ENCODE measurements at places on chromosomes 1 and 21.

GRCh38 chr1:33384040-33384812 lies 46.7 kb downstream of the PHC2 start:
- DNase-seq, result peak; percentile 9

DNA sequence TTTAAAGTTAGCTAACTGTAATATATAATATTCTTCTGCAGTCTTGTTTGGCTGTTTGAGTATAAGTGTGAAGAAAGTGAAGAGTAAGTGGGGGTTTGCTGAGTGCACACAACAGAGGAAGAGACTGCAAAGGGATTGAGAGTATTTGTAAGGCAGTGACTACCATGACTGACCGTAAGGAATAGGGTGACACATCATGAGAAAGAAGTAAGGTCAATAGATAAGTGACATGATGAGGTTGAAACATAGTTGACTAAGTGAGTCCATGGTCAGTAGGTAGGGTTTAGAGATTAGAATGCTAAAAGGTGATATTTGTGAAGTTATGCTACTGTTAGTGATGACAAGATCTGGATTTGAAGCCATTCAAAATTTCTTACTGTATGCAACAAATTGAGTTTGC lies 27.7 kb downstream of the WARS2 start:
- DNase-seq, result no peak

DNA sequence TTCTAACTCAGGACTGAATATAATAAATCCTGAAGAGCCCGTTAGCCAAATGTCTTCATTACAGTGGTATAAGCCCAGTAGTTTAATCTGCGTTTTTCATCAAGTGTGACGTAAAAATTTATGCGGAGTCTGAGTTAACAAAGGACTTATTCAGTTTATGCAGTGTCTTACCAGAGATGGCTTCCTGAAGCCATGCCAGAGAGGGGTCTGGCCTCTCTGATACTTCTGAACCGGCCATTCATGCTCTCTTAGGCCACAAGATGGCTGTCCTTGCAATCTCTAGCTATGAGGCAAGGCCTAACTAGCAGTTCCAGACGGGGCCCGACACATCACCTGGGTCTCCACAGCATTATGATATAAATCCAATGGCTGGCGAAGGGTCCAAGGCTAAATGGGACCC lies 101.4 kb downstream of the TEX35 start:
- no peak for DNase-seq

GRCh38 chr1:4152266-4152665 lies 252.2 kb upstream of the C1orf174 start:
- no peak for DNase-seq

GRCh38 chr1:11485191-11485590 lies 6.2 kb downstream of the DISP3 start:
- DNase-seq, result peak; percentile 24

DNA sequence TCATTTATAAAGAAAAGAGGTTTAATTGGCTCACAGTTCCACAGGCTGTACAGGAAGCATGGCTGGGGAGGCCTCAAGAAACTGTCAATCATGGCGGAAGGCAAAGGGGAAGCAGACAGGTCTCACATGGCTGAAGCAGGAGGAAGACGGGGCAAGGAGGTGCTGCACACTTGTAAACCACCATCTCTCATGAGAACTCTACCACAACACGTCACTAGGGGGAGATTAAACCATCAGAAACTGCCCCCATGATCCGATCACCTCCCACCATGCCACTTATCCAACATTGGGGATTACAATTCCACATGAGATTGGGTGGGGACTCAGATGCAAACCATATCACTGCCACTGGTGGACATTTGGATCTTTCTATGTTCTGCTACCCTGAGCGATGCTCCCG lies 351.4 kb downstream of the NPHP4 start:
- no peak for DNase-seq

DNA sequence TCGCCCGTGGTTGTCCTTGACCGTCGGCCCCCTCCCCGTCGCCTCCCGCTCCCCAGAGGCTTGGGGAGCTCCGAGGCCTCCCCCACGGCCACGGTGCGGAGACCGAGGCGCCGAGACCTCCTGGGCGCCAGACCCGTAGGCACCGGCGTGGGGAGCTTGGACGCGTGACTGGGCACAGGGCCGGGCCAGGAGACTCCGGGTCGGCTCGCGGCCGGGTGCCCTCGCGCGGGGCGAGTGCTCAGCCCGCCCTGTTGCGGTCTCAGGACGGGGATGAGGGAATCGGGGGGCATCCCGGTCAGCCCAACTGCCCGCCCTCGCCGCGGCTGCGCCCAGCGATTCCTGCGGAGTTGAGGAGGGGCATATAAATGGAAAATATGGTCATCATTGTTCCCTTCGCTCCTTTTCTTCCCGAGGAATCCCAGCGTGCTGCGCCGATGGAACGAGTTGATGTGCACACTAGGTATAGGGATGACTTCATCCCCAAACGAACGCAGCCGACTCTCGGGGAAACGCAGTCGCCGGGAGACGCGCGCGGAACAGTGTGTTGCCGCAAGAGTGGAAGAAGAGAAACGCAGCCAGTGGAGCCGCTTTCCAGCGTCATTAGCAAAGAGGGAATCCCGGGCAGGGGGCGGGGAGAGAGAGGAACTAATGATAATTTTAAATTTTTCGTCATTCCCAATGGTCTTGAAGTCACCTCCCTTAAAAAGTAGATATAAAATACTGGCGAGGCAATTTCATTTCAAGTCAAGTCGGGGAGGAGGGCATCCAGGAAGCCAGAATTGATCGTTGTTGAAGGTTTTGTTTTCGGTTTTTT lies 747 bp upstream of the ENAH start:
- DNase-seq, result peak; percentile 64

DNA sequence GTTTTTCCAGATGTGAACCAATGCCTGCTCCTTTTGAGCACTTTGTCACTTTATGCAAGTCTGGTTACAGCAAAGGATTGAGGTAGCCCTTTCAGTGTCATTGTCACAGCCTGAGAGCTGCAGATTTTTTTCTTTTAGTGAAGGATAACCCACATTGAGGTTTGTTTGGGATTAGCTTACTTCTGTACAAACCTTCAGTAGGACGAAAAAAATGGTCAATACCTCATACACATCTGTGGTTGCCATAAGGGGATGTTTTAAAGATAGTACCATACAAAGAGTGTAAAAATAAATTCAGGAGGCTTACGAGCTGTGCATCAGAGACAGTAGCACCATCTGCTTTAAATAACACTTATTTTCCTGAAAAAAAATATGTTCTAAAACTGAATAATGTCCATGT lies 566.0 kb downstream of the AJAP1 start:
- no peak for DNase-seq

- DNase-seq, result no peak
Measured at GRCh38 chr1:58815069-58815685, 31.3 kb upstream of the JUN start.

Data from NCI-H345 (cell line).